Right atrium auricular region (tissue), 2 donors: ENCODE measurements at places on chromosomes 11 and 22. TPM values are rescaled to one million over a fixed set of nuclear protein-coding genes. Genes with fewer than 3 reads are reported as not detected.

DNA sequence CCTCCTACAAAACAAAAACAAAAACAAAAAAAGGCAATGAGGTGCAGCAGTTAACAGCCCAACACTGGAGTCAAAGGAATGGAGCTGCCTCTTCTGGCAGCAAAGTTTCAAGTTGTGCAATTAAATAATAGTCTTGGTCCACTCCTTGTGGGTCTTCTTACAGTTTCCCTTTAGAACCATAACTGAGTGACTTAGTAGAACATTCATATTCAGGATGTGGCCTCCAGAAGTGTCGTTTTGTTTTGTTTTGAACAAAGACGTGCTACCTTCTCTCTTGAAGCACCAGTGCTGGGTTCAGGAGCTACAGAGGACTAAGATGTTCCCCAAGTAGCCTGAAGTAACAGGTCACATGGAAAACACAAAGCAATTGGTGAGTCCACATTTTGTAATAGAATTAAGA is 2.0 kb upstream of the JAML start:
- no peaks in the 10 kb centered on the region for H3K36me3 ChIP-seq
- H3K4me3 ChIP-seq: no peak overlapping the region
- DNase-seq: no peak
- H3K27me3 ChIP-seq: no peaks in the 10 kb centered on the region

- no peaks in the 10 kb centered on the region for H3K4me1 ChIP-seq
- H3K36me3 ChIP-seq: no peaks in the 10 kb centered on the region
- no peak overlapping the region for H3K4me3 ChIP-seq
Observed at GRCh38 chr11:88188932-88189253, 13.7 kb upstream of the RAB38 start.

The CNIH2 gene
- not detected for total RNA-seq

The MOV10L1 gene
- total RNA-seq: 1.1 TPM

The IL18BP gene
- total RNA-seq: 0.59 TPM

- H3K27me3 ChIP-seq: no peaks in the 10 kb centered on the region
- no peak overlapping the region for H3K4me3 ChIP-seq
- no peak overlapping the region for H3K27ac ChIP-seq
- DNase-seq: no peak
- H3K36me3 ChIP-seq: no peaks in the 10 kb centered on the region
Observed at GRCh38 chr11:8426076-8426475, 162.4 kb upstream of the LMO1 start.

The TREH gene
- not detected for total RNA-seq

GRCh38 chr11:74566146-74566960 is 26.0 kb upstream of the POLD3 start:
- H3K27me3 ChIP-seq: no peaks in the 10 kb centered on the region
- H3K4me3 ChIP-seq: no peak overlapping the region
- no peak overlapping the region for H3K27ac ChIP-seq
- no peaks in the 10 kb centered on the region for H3K4me1 ChIP-seq
- no peak for DNase-seq

The NCAM1 gene
- total RNA-seq: 229 TPM
